ENCODE measurements at places on chromosomes 4 and X.

DNA sequence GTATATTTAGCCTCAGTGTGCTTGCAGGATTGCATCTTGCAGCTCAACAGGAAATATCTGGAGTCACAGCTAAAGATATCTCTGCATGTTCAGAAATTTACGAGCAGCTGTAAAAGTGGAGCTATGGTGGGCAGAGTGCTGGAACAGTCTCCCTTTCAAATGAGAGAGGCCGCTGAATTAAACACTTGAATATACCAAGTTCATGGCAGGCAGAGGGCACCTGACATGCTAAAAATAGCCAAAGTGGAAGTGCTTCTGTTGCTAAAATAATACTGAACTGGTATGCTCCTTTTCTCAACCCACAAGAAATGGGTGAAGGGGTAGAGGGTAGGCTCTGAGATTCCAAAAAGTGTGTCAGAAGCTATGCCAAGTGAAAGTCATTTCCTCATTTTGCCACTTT, 98.1 kb downstream of the MGST2 start:
- no peak for DNase-seq

DNA sequence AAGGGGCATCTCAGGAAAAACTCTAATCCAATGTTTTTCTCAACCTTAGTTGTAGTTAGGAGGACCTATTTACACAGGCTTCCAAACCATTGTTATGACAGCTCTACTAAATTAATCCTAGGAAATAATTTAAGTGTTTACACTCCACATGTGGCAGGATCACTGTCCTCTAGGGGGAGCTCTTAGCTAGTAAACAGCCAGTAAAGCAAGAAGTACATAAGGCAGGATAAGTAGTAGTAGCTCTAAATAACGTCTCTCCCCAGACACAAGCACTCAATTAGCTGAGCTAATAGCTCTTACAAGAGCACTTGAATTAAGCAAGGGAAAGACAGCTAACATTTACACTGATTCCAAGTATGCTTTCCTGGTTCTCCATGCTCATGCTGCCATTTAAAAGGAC, 37.3 kb downstream of the NUDT11 start:
- no peak for DNase-seq

- DNase-seq = no peak
Measured at GRCh38 chr4:115159141-115159540, 45.7 kb upstream of the NDST4 start.

- DNase-seq = no peak
Measured at GRCh38 chrX:68894513-68895340, 65.9 kb downstream of the EFNB1 start.

DNA sequence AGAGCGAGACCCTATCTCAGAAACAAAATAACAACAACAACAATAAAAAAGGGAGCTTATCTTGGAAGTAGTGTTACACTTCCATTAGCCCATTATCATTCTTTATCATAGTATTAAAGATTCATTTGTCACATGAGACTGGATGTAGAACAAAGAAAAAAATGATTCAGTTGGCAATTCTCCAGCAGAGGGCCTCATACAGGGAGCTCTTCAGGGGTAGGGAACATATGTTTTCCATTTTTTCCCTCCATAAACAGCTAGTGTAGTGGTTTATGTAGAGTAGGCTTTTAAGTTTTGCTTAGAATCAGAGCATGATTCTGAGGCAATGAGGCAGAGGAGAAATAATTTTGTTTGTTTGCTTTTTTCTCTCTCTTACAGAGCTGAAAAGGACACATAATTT, 5.8 kb downstream of the CPE start:
- DNase-seq = peak; percentile 69

- no peak for DNase-seq
Measured at GRCh38 chrX:132669142-132669541, 180.3 kb upstream of the MBNL3 start.

DNA sequence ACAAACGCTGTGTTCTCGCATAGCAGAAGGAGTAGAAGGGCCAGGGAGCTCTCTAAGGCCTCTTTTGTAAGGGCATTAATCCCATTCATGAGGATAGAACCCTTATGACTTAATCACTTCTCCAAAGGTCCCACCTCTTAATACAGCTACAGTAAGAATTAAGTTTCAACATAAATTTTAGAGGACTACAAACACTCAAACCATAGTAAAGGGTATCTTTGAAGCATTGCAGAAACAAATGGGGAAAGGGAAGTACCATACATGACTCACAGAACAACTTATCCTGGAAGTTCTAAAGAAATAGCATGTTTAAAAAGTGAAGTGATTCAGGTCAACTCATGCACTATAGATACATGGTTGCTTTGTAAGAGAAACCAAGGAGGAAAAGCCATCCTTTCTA, 680.8 kb downstream of the RPA4 start:
- DNase-seq = no peak

DNA sequence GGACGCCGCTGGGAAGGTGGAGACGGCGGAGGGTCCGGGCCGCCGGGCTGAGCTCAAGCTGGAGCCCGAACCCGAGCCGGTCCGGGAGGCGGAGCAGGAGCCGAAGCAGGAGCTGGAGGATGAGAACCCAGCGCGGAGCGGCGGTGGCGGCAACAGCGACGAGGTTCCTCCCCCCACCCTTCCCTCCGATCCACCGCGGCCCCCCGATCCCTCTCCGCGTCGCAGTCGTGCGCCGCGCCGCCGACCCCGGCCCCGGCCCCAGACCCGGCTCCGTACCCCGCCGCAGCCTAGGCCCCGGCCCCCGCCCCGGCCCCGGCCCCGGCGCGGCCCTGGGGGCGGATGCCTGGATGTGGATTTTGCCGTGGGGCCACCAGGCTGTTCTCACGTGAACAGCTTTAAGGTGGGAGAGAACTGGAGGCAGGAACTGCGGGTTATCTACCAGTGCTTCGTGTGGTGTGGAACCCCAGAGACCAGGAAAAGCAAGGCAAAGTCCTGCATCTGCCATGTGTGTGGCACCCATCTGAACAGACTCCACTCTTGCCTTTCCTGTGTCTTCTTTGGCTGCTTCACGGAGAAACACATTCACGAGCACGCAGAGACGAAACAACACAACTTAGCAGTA, 483 bp downstream of the USP27X start:
- DNase-seq = no peak
